LHCN-M2 (cell line): ENCODE measurements at places on chromosomes 13 and 19. TPM values are rescaled to one million over a fixed set of nuclear protein-coding genes. Genes with fewer than 3 reads are reported as not detected.

The ZNF473 gene
- 11.2 and 12.0 TPM in 2 replicates for total RNA-seq

The CPB2 gene
- not detected in 2 replicates for total RNA-seq

The EHD2 gene
- 66.0 and 75.3 TPM in 2 replicates for total RNA-seq

The TNNT1 gene
- 52.6 and 73.4 TPM in 2 replicates for total RNA-seq

The GET3 gene
- total RNA-seq, result 136 and 155 TPM in 2 replicates

The URAD gene
- not detected in 2 replicates for total RNA-seq

The SRRM5 gene
- 0.11 TPM in 1 of 2 replicates, not detected in the other for total RNA-seq

The DIS3 gene
- total RNA-seq, result 39.7 and 42.4 TPM in 2 replicates

The ERICH6B gene
- total RNA-seq, result not detected in 2 replicates

The C19orf18 gene
- total RNA-seq, result not detected in 2 replicates

The CYP2B6 gene
- total RNA-seq, result not detected in 2 replicates

The DMAC2 gene
- total RNA-seq, result 52.1 and 53.6 TPM in 2 replicates

The SPACA4 gene
- not detected in 2 replicates for total RNA-seq

The DNAAF3 gene
- total RNA-seq, result 0.90 and 1.3 TPM in 2 replicates

The KLK11 gene
- not detected in 2 replicates for total RNA-seq

The EDNRB gene
- total RNA-seq, result 1.7 and 2.1 TPM in 2 replicates
